ENCODE measurements at places on chromosomes 7 and 10.

DNA sequence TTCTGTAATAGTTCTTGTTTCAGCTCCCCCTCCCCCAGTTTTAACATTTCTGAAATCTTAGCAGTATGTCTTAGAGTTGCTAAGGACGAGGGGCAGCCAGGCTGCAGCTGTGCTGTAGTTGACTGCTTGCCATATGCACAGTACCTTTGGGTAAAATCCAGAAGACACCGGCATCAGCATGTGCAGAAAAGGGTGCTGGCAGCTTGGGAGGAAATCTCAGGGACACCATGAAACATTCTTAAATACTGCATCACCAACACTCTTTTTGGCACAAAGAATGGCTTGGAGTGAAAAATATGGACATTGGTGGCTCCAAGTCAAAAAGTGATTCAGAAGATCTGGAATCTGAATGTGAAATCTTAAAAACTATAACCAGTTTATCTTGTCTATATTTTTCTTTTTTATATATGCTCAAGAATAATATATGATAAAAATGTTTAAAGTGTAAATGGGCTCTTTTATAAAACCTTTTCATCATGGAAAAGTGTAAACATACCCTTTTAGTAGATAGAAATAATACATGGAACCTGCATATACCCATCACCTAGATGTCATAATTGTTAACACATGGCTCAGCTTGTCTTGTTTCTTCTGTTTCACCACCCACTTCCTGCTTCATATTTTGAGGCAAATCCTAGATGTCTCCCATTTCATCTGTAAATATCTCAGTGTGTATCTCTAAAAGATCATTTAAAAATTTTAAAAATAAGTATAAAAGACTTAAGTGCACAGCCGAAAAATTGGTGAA, 34.4 kb upstream of the ARMS2 start:
- DNase-seq = no peak

DNA sequence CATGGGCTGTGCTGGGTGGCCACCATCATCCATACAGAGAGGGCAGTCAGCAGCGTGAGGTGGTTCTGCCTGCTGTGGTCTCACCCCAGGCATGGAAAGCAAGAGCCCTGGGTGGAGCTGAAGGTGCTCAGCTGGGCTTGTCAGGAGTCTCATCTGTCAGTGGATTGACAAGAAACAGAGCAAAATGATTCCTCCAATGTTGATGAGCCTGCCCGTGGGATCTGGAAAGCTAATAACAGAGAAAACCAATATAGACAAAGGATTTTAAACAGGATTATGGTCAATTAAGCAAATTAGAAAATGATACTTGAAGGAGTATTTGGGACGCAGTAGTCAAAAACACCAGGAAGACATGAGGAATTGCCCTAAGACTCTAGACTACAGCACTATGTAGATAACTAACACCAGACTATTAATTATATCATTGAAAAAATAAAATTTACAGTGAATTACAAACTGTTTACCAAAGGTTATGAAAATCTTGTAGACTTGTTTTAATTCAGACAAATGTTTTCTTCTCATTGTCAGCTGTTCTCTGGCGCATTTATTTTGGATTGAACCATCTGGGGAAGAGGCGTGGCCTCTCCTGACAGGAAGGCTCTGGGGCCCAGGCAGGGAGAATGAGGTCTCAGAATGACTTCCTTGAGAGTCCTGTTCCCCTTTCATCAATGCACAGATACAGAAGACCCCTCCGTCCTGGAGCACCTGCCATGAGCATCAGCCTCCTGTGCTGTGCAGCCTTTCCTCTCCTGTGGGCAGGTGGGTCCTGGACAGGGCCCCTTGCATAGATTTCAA, 211.2 kb upstream of the PRSS58 start:
- DNase-seq = no peak

GRCh38 chr7:95398155-95398940, 2.2 kb upstream of the PON3 start:
- no peak for DNase-seq

- DNase-seq = no peak
Observed at GRCh38 chr7:73831834-73832651, 1.2 kb downstream of the CLDN4 start.

DNA sequence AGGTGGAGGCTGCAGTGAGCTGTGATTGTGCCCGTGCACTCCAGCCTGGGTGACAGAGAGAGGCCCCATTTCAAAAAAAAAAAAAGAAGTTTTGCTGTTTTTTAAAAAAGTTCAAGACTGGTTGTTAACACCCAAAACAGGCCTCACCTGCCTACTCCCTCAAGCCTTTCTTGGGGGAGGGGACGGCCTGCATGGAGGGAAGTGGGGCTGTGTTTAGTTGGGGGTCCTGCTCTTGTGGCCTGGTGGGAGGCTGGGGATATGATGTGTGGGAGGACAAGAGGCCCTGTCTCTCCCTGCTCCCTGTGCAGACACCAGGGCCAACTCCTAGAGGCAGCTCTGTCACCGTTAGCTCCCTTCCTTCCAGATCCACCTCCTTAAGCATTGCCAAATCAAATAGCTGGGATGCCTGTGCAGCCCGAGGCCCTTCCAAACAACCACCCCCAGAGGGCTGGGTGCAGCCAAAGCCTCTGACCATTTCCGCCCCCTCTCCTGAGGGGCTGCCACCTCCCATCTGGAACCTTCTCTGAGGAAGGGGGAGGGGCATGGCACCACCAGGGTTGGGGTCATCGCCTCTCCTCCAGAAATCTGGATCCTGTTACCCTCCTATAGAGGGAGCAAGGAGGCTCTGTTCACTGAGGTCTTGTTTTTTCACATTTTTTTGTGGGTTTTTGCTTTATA, 32.9 kb upstream of the ANKRD2 start:
- peak; percentile 60 for DNase-seq

DNA sequence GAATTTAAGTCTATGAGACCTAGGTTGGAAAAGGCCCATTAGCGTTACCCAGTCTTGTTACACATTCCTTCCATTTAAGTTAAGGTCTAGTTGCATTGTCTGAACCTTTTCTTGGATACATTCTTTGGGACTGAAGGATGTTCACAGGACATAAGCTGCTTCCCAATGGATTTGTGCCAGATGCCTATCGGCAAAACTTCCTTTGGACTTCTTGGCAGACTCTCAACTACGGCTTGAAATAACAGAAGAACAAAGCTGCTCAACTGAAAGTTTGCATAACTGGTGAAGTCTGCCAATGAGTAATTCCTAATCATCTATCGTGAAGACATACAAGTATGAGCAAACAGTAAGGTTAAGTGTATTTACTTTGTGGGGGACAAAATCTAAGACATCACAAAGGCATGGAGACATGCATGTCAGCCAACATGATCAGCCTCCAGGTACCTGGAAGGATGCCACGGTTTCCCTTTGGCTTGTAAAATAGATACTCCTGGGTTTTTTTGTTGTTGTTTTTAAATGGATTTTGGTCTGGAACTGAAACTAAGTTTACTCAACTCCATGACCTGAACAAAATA, 35.4 kb downstream of the MALSU1 start:
- DNase-seq = peak; percentile 15

DNA sequence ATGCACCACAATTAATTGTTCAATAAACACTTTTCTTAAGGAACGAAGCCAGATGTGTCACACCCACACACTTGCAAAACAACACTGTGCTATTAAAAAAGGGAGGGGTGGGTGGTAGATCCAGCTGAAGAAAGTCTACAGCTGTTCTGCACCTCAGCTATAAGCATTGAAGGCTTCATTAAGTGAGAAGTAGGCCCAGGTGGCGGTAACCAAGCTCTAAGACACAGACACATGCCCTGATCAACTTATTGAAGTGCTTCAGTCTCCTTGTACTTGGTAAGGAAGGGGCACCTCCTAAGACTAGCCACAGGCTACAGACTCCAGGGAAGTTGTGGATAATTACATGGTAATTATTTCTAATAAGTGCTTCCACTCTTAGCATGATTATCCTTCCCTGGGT, 4.5 kb upstream of the CPVL start:
- no peak for DNase-seq
